ENCODE measurements at places on chromosomes 7 and 10.

DNA sequence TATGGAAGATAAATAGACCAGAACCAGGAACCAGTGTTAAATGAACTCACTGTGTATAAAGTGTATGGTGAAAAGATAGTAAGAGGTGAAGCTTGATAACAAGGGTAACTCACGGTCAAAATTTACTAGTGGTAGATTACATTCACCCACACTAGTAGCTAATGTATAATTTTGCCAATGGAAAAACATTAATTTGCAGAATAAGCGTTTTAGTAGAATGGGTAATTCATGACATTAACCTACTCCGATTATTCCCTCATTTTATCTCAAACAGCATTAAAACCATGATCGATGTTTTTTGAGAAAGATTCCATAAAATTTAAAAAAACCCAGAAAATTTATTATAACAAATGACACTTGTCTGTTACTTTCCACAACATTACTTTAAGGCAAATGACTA is 57.7 kb upstream of the PPP1R3A start:
- no peak for DNase-seq

GRCh38 chr10:43863859-43864591 is 215.3 kb upstream of the ZNF32 start:
- DNase-seq = no peak

DNA sequence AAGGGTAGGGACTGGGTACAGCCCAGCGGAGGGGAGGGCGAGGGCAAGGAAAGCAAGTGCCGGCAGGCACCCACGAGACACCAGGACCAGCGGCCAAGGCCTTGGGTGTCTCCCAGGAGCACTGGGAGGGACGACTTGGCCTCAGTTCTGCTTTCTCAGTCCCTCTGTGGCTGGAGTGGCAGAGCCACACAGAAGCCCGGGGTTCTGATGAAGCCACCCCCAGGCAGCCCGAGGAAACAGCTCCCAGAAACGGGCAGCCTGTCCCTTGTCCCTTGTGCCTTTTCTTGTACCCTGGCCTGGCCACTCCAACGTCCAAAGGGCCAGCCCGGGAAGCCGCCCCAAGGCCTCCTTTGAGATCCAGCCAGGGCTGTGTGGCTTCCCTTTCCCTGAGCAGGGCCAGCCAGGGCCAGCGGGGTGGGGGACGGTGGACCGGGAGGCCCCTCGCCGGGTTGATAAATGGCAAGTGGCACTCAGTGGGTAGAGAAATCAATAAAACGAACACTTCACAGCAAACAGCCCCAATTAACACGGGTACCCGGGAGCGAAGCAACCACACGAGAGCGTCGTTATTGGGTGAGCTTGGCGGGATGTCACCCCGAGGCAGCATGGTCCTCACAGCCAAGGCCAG is 69.8 kb upstream of the GNA12 start:
- DNase-seq = no peak

- DNase-seq = peak; percentile 45
Measured at GRCh38 chr10:121974535-121975294, at the start of gene NSMCE4A. Gene NSMCE4A, minus strand, starts transcription at chr10:121975217. Its CDS starts 52 bp downstream, at chr10:121975165.

DNA sequence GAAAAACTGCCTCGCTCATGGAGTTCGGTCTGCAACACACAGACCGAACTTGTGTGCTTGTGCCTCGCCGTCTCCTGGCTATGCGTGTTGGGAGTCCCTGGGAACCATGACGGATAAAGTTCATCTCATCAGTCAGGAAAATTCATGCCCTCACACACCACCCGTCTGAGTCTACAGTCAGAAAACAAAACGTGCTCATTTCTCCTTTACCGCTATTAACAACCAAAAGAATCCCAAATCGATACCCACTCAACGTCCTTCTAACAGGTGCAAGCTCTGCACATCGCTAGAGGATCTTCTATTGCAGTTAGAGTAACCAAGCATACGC is 13.6 kb downstream of the CNPY1 start:
- no peak for DNase-seq

GRCh38 chr10:20991526-20991925 is 94.4 kb upstream of the NEBL start:
- DNase-seq = no peak

DNA sequence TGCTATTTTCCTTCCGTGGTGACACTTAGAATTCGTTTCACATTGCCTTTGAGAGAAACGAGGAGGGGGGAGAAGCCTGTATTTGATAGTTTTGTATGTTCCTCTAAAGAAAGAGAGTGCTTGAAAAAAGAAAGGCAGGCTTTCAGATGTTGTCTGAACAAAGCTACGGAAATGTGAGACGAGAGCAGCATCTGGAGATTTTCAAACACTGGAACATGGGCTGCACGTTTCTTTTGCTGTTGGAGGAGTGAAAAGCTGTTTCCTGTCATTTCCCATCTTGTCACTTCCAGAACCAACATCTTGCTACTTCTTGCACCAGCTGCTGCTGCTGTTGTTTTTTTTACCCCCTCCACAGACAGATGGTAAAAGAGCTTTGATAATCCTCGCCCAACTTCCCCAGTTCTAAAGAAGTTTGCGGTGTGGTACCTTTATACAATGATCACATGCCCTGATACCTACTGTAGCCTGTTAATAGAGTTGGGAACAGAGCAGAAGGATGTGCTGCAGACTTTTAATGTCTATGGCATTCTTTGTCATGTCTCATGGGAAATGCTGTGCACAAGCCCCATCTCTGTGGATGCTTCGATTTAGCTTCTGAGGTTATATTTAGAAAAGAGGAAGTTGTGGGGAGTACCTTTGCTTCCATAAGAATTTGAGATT is 408.1 kb downstream of the AUTS2 start:
- DNase-seq = no peak

- DNase-seq = no peak
Measured at GRCh38 chr7:23254051-23254681, 7.6 kb downstream of the GPNMB start.

DNA sequence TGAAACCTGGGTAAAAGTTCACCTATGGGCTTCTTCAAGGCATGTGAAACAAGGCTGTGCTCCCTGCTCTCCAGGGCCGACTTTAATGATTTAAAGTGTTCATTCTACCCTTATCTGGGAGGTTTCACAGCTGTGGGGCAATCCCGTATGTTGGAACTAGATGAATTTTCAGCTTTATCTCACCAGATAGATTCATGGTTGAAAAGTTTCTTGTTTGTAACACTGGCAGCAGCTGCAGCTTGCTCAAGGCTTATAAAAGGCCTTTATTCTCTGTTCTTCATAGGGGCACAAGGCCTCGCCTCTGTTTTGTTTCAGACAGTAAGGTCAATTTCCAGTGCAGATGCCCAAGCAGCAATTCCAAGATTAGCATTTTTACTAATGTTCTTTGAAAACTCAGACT is 70.4 kb upstream of the DNAJB12 start:
- no peak for DNase-seq

- DNase-seq = no peak
Measured at GRCh38 chr7:88628363-88629085, 131.0 kb upstream of the ZNF804B start.

DNA sequence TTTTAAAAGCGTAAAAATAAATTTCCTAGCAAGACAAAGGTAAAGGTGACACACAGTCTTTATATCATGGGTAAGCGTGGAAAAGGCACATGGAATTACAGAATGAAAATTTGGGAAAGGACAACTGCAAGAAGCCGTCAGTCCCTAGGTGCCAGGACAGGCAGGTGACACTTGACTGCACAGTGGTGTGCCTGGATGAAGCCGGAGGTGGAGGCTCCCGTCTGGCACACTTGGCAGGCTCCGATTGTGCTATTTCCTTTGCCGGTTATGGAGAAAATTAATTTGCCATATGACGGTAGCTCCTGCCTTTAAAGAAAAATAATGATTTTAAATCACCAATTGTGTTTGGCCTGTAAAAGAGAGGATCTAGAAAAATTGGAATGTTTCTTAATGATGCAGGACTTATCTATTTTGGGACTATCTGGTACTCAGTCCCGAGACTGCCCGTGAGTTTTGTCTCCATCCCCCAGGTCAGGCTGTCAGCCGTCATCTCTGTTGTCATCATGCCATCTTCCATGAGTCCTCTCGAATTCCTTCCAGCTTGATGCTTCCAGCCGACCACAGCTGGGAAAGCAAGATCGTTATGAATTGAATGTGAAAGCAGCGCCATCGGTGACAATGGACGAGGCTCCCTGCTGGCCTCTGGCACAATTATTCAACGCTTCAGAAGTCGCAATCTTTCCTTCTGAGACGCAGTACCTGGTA is 56.2 kb upstream of the MGMT start:
- DNase-seq = no peak

DNA sequence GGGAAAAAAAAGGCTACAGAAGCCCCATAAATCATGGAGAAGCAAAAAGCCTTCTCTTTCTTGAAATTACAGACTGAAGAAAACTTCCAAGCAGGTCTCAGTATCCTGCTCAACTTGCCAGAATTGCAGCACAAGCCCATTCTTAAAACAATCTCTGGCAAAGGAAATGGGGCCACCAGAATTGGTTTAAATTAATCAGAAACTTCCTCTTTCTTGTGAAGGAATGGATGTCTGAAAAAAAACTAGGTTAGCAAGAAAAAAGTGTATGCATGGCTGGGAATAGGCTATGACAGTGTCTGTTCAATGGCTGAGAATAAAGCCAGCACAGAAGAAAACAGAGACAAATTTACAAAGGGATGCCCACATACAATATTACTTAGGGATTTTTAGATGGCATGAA is 59.1 kb downstream of the TFEC start:
- DNase-seq = no peak

DNA sequence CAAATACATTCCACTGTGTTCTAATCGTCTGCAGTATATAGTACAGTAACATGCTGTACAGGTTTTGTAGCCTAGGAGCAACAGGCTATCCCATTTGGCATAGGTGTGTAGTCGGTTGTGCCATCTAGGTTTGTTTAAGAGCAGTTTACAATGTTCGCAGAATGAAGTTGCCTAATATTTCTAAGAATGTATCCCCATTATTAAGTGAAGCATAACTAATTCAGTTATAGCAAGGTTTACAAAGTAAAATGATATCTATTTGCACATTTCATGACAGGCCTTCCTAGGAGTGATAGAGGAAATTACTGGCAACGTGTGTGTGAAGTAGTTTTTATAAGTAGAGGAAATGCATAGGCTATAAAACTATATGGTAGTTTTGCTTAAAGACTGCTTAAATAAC is 4.0 kb downstream of the CREM start:
- no peak for DNase-seq

GRCh38 chr10:99430451-99431189 is at the start of gene GOT1:
Gene GOT1, minus strand, starts transcription at chr10:99430624. Its CDS starts 59 bp downstream, at chr10:99430565.
- DNase-seq = peak; percentile 99

GRCh38 chr10:131246775-131247174 is 64.7 kb downstream of the TCERG1L start:
- DNase-seq = no peak

DNA sequence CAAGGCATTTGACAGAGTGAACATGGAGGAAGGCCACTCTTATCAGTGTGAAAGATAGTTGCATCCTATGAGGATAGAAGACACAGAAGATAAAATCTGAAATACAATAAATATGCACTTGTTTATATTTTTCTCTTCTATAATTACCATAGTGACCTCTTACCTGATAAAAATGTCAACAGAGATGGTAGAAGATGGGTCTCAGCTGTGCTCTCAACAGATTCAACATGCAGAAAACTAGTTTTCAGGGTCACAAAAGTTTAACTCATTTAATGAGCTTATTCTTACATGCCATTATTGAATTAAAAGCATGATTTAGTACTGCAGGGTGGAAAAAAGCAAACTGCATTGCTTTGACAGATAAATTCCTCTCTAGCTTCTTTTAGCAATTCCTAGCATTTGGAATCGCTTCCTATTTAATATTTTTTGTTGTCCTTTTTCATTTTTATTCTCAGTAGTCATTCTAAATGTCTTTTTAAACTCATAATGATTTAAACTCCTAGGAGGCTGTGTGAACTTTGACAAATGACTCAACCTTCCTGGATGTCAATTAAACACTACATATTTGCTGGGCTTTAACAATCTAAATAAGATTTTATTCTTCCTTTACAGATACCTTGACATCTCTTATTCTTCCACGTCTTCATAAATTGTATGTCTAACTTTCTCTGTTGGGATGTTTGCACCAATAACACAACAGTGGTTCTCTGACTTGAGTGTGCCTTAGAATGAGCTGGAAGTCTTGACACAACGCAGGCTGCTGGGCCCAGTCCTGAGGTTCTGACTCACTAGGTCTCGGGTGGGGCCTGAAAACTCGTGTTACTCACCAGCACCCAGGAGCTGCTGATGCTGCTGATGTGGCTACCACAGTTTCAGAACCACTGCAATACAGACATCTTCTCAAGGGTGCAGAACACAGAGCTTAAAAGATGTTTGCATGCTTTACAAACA is 565.5 kb upstream of the IGFBP3 start:
- DNase-seq = no peak

GRCh38 chr7:141201145-141201885 is 127.5 kb downstream of the TMEM178B start:
- no peak for DNase-seq

GRCh38 chr7:73674468-73675124 is 7.0 kb downstream of the VPS37D start:
- DNase-seq = no peak

DNA sequence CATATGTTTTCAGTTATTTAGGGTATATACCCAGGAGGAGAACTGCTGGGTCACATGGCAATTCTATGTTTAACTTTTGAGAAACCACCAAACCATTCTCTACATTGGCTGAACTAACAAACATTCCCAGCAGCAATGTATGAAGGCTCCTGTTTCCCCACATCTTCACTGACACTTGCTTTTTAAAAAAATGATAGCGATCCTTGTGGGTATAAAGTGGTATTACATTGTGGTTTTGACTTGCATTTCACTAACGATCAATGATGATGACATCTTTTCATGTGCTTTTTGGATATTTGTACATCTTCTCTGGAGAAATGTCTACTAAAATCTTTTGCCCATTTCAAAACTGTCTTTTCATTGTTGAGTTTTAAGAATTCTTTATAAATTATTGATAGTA is 51.2 kb upstream of the ANAPC16 start:
- DNase-seq = no peak

DNA sequence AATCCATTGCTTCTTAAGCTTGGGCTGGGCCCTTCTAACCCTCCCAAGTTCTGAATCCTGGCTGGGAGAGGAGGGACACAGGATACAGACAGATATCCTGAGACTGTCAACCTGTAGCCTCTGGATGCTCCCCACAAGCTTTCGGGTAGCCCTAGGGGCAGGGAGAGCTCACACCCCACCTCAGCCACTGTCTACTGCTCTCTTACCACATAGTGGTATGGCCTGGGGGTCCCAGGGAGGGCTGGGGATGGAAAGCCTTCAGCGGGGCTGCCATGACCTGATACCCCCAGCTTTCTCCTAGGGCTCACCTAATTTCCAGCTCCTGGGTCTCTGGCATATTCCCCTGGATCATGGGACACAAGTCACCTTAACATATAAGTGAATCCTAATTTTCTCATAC is 25.1 kb downstream of the CRHR2 start:
- DNase-seq = no peak

- DNase-seq = no peak
Measured at GRCh38 chr7:22629056-22629455, 97.9 kb upstream of the IL6 start.

- DNase-seq = no peak
Measured at GRCh38 chr10:64054392-64054791, 533.2 kb downstream of the REEP3 start.
